ENCODE measurements at places on chromosomes 7 and 10. TPM values are rescaled to one million over a fixed set of nuclear protein-coding genes. Genes with fewer than 3 reads are reported as not detected.
A peak's percentile ranks its signal among the peaks of the same experiment; 100 is the strongest.

PRLHR gene
- not detected for total RNA-seq

TIAL1 gene
- 236 TPM for total RNA-seq

BLNK gene
- 0.10 TPM for total RNA-seq

DNA sequence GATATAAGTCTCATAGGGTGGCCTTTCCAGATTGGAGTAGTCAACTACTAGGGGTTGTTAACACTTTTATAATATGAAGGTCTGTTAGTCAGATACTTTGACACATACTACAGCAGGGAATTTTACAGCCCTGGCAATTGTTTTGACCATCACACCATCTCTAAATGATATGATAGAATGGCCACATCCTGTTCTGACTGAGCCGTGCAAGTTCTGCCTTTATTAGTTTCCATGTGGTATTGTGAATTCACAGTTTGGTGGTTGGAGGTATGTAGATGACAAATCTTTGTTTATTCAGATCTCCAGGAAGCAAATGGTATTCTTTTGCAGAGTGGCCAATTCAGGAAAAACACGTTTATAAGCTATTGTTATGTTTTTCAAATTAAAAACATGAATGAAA is 83.0 kb downstream of the NRG3 start:
- no peak for DNase-seq

DNA sequence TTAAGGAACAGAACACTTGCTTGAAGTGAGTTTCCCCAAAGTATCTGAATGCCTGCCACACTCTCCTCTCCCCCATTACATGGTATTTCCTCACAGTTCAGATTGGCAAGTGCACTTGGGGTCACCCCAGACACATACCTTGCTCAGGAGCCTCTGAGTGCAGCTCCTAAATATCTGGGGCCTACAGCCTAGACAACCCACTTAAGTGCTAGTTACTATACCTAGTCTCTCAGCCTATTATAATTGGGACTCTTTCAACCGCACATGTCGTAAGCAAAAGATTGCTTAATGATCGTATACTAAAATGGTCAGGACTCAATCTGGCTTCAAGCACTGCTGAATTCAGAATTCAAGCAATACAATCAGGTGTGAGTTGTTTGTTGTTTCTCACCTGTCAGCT is 19.9 kb downstream of the TMEM176B start:
- no peak for DNase-seq

- DNase-seq, result peak; percentile 30
These were observed 650 bp downstream of the UBE2D1 start for GRCh38 chr10:58335306-58336005.
